ENCODE measurements at places on chromosomes 1 and 21. TPM values are rescaled to one million over a fixed set of nuclear protein-coding genes. Genes with fewer than 3 reads are reported as not detected.

Gene NR5A2
- total RNA-seq = 1.8 TPM

Gene HAPLN2
- 9.4 TPM for total RNA-seq

Gene VN1R5
- not detected for total RNA-seq

Gene ORC1
- total RNA-seq = 2.5 TPM

Gene CFHR3
- 0.30 TPM for total RNA-seq

Gene CCDC185
- total RNA-seq = 0.10 TPM

Gene TRNP1
- 21.5 TPM for total RNA-seq

GRCh38 chr1:69139007-69139406 is 428.7 kb upstream of the LRRC7 start:
- H3K4me1 ChIP-seq = no peaks in the 10 kb centered on the region
- no peaks in the 10 kb centered on the region for H3K36me3 ChIP-seq
- H3K4me3 ChIP-seq = no peak overlapping the region
- H3K27me3 ChIP-seq = no peaks in the 10 kb centered on the region

GRCh38 chr1:168138134-168138533 is 1.4 kb upstream of the GPR161 start:
- H3K27ac ChIP-seq = no peak overlapping the region
- H3K4me3 ChIP-seq = no peak overlapping the region
- no peak for DNase-seq
- no peaks in the 10 kb centered on the region for H3K36me3 ChIP-seq
- H3K27me3 ChIP-seq = no peaks in the 10 kb centered on the region

DNA sequence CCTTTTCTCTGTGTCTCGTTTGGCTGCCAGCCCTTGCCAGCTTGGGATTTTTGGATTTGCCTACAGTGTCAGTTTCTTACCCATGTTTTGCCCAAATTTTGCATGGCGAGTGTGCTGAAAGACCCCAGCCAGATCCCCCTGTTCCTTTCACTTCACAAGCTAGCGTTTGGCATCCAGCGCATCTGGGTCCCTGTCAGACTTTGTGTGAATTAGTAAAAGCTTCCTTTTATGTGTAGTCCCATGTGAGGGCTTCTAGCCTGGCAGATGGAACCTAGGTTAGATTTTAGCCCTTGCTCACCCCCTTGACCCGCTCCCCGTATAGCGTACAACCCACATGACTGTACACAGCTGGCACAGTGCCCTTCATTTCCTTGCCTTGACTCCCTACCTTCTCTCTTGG is 22.3 kb upstream of the GALNT2 start:
- H3K4me3 ChIP-seq = no peak overlapping the region
- H3K36me3 ChIP-seq = no peaks in the 10 kb centered on the region
- no peaks in the 10 kb centered on the region for H3K4me1 ChIP-seq
- H3K27me3 ChIP-seq = no peaks in the 10 kb centered on the region
- DNase-seq = no peak

DNA sequence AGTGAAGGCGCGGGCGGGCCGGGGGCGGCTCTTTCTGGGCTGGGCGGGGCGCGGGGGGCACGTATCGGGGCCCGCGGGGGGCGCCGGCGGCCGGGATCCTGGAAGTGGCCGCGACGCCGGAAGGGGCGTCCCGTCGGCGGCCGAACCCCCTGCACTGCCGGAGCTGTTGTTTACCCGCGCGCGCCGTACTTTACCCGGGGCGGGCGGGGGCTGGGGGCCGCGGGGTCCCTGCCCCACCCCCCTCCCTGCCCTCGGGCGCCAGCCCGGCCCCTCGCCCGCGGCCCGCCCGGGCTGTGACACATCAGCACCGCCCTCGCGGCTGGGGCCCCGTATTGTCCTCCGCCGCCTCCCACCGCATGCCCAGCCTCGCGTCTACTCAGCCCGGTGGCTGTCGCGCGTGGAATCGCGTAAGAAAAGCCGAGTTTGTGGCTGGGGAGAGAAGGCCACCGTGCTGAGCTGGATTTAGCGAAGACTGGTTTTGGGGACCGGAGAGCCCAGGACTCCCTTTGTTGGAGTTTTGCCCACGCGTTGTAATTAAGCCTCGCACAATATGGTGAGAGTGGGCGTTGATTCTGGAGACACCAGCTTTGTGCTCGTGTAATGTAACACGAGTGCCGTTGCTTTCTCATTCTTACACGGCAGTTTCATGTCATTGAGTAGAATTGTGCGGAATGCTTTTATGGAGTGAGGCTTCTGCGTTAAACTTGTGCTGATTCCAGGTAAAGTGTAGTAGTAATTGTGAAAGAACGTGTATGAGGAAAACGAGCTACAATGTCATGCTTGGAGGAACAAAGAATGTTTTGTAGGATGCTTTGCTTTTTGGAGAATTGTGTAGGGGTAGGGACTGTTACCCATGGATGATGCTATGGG is 559 bp downstream of the BACH1 start:
- H3K27ac ChIP-seq = peak overlapping the region; percentile 82
- H3K36me3 ChIP-seq = no peaks in the 10 kb centered on the region
- peaks cover 11% of the 10 kb centered on the region for H3K4me1 ChIP-seq
- H3K27me3 ChIP-seq = no peaks in the 10 kb centered on the region

GRCh38 chr1:209883341-209883971 is 54.6 kb upstream of the SYT14 start:
- no peaks in the 10 kb centered on the region for H3K4me1 ChIP-seq
- H3K4me3 ChIP-seq = no peak overlapping the region
- H3K27ac ChIP-seq = peak overlapping the region; percentile 29

- H3K27ac ChIP-seq = no peak overlapping the region
- no peaks in the 10 kb centered on the region for H3K27me3 ChIP-seq
- no peak for DNase-seq
- H3K4me3 ChIP-seq = no peak overlapping the region
Measured at GRCh38 chr1:117556341-117556740, 49.5 kb upstream of the TENT5C start.

DNA sequence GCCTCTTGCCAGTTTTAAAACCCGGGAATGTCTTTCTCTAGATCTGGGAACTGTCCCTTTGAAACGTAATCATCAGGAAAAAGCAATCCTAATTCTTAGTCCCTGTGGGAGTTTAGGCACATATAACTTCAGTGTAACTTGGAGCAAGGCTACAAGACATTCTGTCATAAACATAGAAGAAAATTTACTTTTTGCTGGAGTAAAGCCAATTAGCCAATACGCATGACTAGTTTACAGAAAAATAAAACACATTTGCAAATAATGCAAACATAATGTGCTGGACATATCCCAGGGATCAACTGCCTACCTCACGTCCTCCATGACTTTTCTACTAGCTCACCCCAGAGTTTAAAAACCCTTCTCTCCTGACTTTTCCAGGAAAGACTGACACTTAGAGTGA is 970.6 kb downstream of the MRPL39 start:
- H3K4me1 ChIP-seq = no peaks in the 10 kb centered on the region
- H3K36me3 ChIP-seq = no peaks in the 10 kb centered on the region
- H3K27me3 ChIP-seq = no peaks in the 10 kb centered on the region
- no peak overlapping the region for H3K4me3 ChIP-seq

DNA sequence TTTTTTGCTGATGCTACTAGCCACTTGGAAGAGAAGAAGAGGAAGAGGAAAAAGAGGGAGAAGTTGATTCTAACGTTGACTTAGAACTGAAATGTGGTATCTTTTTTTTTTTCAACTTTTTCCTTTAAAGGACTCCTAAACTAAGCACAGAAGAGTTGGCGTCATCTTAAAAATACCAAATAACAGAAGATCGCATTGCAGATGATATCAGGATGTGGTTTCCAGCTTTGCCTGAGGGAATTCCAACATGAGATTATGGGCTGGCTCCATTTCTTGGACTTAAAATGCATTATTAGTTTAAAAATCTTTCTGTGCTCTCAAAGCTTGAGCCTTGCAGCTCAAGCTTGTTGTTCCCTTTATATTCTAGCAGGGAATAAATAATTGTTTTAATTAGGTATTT is 29.8 kb downstream of the WDR3 start:
- H3K4me1 ChIP-seq = no peaks in the 10 kb centered on the region
- H3K4me3 ChIP-seq = no peak overlapping the region
- no peak overlapping the region for H3K27ac ChIP-seq

DNA sequence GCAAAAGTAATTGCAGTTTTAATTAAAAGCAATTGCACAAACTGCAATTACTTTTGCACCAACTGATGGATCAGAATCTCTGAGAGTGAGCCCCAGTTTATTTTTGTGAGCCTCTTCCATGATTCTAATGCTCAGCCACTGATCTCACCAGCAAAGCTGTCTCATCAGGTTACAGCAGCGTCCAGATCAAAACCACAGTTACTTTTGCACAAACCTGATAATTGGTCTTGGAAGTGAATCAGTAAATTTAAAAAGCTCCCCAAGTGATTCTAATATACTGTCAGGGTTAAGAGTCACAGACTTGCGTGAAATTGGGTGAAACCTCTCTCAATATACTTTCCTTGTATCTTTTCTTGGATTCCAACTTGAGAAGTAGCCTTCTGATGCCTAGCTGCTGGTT is 13.5 kb upstream of the CR2 start:
- H3K27me3 ChIP-seq = no peaks in the 10 kb centered on the region
- no peaks in the 10 kb centered on the region for H3K36me3 ChIP-seq
- H3K27ac ChIP-seq = no peak overlapping the region
- H3K4me3 ChIP-seq = no peak overlapping the region

GRCh38 chr1:88302843-88303486 is 381.1 kb upstream of the PKN2 start:
- H3K27me3 ChIP-seq = no peaks in the 10 kb centered on the region
- no peaks in the 10 kb centered on the region for H3K36me3 ChIP-seq
- H3K4me3 ChIP-seq = no peak overlapping the region
- no peaks in the 10 kb centered on the region for H3K4me1 ChIP-seq
- H3K27ac ChIP-seq = no peak overlapping the region
- peak; percentile 57 for DNase-seq

DNA sequence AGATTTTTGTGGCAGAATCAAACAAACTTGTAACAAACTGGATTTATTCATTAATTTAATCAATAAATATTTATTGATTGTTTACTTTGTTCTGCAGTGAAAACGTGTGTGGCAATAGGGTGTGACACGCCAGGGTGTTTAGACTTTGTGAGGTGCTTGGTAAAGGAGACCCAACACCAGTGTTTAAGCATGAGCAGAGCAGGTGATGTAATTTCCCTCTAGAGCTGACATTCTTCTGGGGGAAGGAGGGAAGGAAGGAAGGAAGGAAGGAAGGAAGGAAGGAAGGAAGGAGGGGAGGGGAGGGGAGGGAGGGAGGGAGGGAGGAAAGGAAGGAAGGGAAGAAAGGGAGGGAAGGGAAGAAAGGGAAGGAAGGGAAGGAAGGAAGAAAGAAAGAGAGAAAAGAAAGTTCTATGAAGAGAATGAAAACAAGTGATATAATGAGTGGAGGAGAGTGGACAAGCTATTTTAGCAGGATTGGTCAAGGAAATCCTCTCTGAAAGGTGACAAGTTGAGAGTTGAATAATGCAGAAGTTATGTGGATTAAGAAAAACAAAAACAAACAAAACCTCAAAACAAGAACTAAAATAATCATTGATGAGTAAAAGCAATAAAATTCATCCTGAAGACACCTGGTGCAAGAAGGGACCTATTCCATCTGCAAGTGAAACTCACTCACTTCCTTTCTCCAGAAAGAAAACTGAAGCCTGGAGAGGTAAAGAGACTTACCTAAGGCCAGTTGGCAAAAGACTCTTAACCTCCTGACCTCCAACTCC is 60.8 kb downstream of the TSEN15 start:
- no peaks in the 10 kb centered on the region for H3K27me3 ChIP-seq
- H3K4me1 ChIP-seq = no peaks in the 10 kb centered on the region
- no peaks in the 10 kb centered on the region for H3K36me3 ChIP-seq
- DNase-seq = no peak

- H3K36me3 ChIP-seq = no peaks in the 10 kb centered on the region
- H3K4me3 ChIP-seq = no peak overlapping the region
- no peaks in the 10 kb centered on the region for H3K27me3 ChIP-seq
- DNase-seq = no peak
- H3K4me1 ChIP-seq = no peaks in the 10 kb centered on the region
Measured at GRCh38 chr1:193348769-193349535, 162.5 kb upstream of the B3GALT2 start.

DNA sequence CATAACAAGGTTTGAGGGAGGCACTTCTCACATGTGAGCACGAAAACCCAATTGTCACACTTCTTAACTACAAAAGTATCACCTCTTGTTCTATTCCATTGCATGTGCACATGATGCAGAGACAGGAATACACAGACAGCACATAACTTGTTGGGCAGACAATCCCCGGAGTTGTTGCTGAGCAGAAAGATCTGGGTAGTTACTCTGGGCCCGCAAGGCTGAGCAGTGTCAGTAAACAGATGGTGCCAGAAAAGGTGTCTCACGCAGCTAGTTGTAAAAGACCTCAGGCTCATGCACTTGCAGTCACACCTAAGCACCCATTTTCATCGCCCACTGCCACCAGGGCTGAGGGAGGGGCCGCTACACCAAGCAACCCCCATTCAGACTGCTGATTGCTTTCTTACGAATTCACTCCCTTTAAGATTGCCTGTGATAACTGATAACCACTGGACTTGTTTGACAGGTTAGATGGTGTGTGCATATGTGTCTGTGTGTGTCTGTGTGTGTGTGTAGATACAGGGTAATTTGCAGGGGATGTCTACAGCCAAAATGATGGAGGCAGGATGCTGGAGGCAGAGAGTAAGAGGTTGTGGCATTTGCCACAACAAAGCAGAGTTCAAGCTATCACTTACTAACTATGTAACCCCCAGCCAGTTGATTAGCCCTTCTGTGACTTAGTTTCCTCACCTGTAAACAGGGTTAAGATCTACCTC is 4.2 kb downstream of the LGR6 start:
- peaks cover 27% of the 10 kb centered on the region for H3K27me3 ChIP-seq
- H3K4me1 ChIP-seq = peaks cover 33% of the 10 kb centered on the region
- no peak overlapping the region for H3K27ac ChIP-seq
- no peak for DNase-seq

DNA sequence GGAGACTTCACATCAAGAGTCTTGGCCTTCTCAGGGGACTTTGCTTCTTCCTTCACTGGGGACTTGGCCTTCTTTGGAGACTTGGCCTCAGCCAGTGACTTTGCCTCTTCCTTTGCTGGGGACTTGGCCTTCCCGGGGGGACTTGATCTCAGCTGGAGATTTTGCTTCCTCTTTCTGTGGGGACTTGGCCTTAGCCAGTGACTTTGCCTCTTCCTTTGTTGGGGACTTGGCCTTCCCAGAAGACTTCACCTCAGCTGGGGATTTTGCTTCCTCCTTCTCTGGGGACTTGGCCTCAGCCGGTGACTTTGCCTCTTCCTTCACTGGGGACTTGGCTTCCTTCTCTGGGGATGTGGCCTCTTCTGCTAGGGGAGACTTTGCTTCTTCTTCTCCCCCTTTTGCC is 13.5 kb upstream of the CD2 start:
- no peaks in the 10 kb centered on the region for H3K27me3 ChIP-seq
- no peak overlapping the region for H3K27ac ChIP-seq
- no peaks in the 10 kb centered on the region for H3K36me3 ChIP-seq
- no peak for DNase-seq
- peaks cover 3% of the 10 kb centered on the region for H3K4me1 ChIP-seq

DNA sequence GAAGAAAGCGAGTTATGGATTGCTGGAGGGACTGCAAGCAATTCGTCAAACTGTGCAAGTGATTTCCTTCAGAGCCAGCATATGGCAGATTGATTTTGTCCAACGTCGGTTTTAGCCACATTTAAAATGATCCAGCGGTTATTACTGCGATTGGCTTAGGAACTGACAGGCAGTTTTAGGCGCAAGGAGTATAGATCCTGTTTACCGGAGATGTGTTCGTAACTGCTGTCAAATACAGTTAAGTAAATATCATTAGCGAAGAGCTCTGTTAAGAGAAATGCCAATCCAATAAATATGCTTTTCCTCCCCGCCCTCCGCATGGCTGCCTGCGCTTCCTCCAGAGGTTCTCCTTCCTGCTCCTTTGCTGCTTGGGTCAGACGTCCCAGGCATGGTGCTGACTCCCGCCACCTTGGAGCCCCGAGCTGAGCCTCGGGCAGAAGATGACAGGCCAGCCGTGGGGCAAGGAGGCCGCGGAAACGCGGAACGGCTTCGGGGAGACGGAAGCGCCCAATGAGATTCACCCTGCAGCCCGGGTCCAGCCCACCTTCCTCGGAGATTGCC is 9.4 kb upstream of the BARHL2 start:
- no peak overlapping the region for H3K27ac ChIP-seq
- peaks cover 100% of the 10 kb centered on the region for H3K27me3 ChIP-seq
- H3K4me3 ChIP-seq = no peak overlapping the region
- H3K36me3 ChIP-seq = no peaks in the 10 kb centered on the region

Measured in spinal cord (tissue), 10 donors.